ENCODE measurements at places on chromosomes 3 and 15. TPM values are rescaled to one million over a fixed set of nuclear protein-coding genes. Genes with fewer than 3 reads are reported as not detected.

Gene ZNF385D
- not detected for total RNA-seq

- no peak overlapping the region for H3K4me3 ChIP-seq
- peaks cover 3% of the 10 kb centered on the region for H3K4me1 ChIP-seq
- H3K36me3 ChIP-seq = no peaks in the 10 kb centered on the region
- no peaks in the 10 kb centered on the region for H3K27me3 ChIP-seq
- DNase-seq = no peak
- no peak overlapping the region for H3K27ac ChIP-seq
Observed at GRCh38 chr3:57972531-57973111, 35.6 kb upstream of the FLNB start.

- H3K27ac ChIP-seq = no peak overlapping the region
- H3K36me3 ChIP-seq = no peaks in the 10 kb centered on the region
- no peak for DNase-seq
- H3K4me1 ChIP-seq = no peaks in the 10 kb centered on the region
- no peaks in the 10 kb centered on the region for H3K27me3 ChIP-seq
Observed at GRCh38 chr15:87354661-87355410, 901.7 kb downstream of the NTRK3 start.

Gene CD276
- 17.0 TPM for total RNA-seq

Gene ZCWPW2
- total RNA-seq = 0.16 TPM

DNA sequence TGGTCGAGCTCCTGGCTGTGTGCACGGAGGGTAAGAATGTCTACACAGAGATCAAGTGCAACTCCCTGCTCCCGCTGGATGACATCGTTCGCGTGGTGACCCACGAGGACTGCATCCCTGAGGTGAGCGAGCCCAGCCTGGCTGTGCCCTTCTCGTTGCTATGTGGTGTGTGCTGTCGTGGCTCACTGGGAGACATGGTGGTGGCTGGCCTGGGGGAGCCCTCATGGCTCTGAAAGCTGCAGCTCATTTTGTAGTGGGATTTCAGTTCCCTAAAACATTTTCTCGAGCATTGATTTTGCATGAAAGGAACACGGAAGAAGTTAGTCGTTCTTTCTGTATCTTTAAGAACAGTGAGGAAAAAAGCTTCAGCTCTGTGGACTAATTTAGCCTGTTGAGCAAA lies 200.5 kb downstream of the ITPR1 start:
- DNase-seq = no peak
- H3K4me1 ChIP-seq = peaks cover 4% of the 10 kb centered on the region
- H3K27ac ChIP-seq = no peak overlapping the region
- peaks cover 78% of the 10 kb centered on the region for H3K36me3 ChIP-seq
- no peaks in the 10 kb centered on the region for H3K27me3 ChIP-seq

Gene C2CD4A
- total RNA-seq = not detected

DNA sequence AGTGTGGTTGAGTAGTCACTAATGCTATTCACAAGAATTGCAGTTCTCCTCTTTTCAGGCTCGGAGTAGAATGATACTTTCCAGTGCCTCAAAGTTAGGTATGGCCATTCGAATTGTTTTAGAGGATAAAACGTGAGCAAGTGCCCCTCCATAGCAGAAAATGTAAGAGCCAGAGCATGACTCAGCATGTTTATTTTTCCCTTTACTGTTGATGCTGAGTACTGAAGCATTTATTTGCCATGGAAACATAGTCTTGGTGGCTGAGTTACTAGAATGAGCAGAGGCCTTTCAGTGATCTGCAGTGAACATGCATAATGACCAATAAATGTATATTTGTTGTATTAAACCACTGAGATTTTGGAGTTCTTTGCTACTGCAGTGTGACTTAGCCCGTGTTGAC lies 540.6 kb downstream of the NLGN1 start:
- H3K36me3 ChIP-seq = no peaks in the 10 kb centered on the region
- no peaks in the 10 kb centered on the region for H3K4me1 ChIP-seq
- no peak overlapping the region for H3K4me3 ChIP-seq
- no peak for DNase-seq
- H3K27me3 ChIP-seq = no peaks in the 10 kb centered on the region

GRCh38 chr3:178117641-178118040 lies 418.6 kb upstream of the KCNMB2 start:
- no peak overlapping the region for H3K4me3 ChIP-seq
- DNase-seq = no peak
- no peaks in the 10 kb centered on the region for H3K27me3 ChIP-seq
- peaks cover 4% of the 10 kb centered on the region for H3K4me1 ChIP-seq
- no peaks in the 10 kb centered on the region for H3K36me3 ChIP-seq

- DNase-seq = no peak
- no peak overlapping the region for H3K27ac ChIP-seq
- no peak overlapping the region for H3K4me3 ChIP-seq
- no peaks in the 10 kb centered on the region for H3K36me3 ChIP-seq
Observed at GRCh38 chr3:150254309-150254708, 153.8 kb upstream of the TSC22D2 start.

Gene ITIH1
- not detected for total RNA-seq

Gene HIGD2B
- total RNA-seq = 0.16 TPM

Gene WDR93
- total RNA-seq = not detected

- H3K27ac ChIP-seq = no peak overlapping the region
- peaks cover 60% of the 10 kb centered on the region for H3K36me3 ChIP-seq
- no peak overlapping the region for H3K4me3 ChIP-seq
- H3K4me1 ChIP-seq = peaks cover 24% of the 10 kb centered on the region
- no peaks in the 10 kb centered on the region for H3K27me3 ChIP-seq
- no peak for DNase-seq
Observed at GRCh38 chr3:48963591-48963990, 26.4 kb upstream of the P4HTM start.

- H3K36me3 ChIP-seq = no peaks in the 10 kb centered on the region
- H3K4me3 ChIP-seq = no peak overlapping the region
- no peak for DNase-seq
- H3K27ac ChIP-seq = no peak overlapping the region
- H3K27me3 ChIP-seq = no peaks in the 10 kb centered on the region
Observed at GRCh38 chr15:27037501-27037900, 66.5 kb downstream of the GABRG3 start.

DNA sequence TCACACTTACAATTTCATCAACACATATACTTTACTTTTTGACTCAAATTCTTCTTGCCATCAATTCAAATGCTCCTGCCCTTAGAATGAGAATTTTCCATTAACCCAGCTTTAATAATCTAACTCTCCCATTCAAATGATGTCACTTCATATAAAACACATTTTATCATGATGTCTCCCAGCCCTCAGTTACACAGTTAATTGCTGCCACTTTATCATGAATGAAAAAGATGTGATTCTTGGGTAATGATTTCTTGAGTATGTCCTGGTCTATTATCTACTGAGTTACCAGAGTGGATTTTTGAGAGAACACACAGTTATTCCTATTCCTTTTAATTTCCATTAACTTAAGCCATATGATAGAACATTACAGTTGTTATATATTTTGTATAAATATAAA lies 7.6 kb downstream of the AGTR1 start:
- no peak for DNase-seq
- H3K4me3 ChIP-seq = no peak overlapping the region
- no peaks in the 10 kb centered on the region for H3K36me3 ChIP-seq
- no peaks in the 10 kb centered on the region for H3K27me3 ChIP-seq
- H3K4me1 ChIP-seq = no peaks in the 10 kb centered on the region

Gene ADGRG7
- total RNA-seq = not detected

Gene CFAP100
- not detected for total RNA-seq

DNA sequence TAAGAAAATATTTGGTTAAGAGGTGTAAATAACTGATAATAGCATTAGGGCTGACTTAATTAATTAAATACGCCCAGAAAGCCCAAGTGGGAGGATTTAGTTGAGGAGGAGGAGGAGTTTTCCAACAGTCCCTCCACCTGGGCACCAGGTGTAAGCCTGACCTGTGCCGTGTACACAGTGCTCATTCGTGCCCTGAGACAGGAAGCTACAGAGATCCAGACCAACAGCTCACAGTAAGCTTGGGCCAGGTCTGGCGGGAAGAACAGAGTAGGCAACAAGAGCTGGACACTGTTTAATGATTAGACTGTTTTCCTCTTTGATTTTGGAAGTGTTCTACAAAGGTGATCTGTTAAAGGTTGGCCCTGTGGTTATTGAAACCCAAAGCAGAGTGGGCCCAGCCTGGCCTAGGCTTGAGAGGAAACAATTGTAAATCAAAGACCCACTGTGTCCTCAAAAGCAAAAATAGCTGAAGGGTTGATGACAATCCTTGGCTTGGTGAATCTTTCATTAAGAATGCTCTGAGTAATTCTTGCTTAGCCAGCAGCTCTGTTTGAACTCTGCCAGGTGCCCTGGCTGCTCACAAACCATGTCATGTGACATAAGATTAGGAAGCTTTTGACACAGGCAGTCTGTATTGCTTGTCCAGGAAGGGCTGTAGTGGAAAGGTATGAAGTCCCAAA lies 13.8 kb downstream of the SQOR start:
- peaks cover 45% of the 10 kb centered on the region for H3K36me3 ChIP-seq
- no peaks in the 10 kb centered on the region for H3K27me3 ChIP-seq
- H3K27ac ChIP-seq = peak overlapping the region; percentile 71
- DNase-seq = no peak

- peak overlapping the region; percentile 79 for H3K27ac ChIP-seq
- H3K27me3 ChIP-seq = no peaks in the 10 kb centered on the region
- H3K4me3 ChIP-seq = peak overlapping the region; percentile 10
- H3K4me1 ChIP-seq = peaks cover 61% of the 10 kb centered on the region
Observed at GRCh38 chr15:31488437-31489204, 162.0 kb downstream of the KLF13 start.

DNA sequence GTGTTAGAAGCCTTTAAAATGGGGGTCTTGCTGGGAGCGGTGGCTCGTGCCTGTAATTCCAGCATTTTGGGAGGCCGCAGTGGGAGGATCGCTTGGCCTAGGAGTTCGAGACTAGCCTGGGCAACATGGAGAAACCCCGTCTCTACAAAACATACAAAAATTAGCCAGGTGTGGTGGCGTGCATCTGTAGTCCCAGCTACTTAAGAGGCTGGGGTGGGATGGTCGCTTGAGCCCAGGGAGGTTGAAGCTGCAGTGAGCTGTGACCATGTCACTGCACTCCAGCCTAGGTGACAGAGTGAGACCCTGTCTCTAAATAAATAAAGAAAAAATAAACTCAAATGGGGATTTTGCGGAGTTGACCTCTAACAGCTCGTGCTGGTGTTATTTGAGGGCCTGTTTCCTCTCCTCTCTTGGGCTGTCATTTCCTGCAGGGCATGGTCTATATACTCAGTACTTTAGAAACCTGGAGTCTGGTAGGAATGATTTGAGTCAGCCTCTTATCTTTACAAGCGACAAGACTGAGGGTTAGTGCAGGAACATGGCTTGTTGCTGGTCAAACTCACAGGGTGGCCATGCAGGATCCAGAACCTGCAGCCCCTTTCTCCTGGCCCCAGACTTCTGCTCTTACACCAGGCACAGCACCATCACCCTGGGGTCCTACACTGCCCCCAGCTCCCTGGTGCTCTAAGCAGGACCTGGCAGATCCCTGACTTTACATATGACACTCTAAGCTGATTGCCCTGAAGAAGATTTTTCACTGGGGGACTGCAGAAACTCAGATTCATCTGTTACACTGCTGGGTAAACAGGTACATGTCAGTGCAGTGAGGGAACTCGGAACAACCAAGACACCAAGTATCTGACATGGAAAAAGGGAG lies 15.1 kb downstream of the EHD4 start:
- H3K4me3 ChIP-seq = peak overlapping the region; percentile 40
- peaks cover 6% of the 10 kb centered on the region for H3K36me3 ChIP-seq
- no peak for DNase-seq

- no peak overlapping the region for H3K4me3 ChIP-seq
- no peak overlapping the region for H3K27ac ChIP-seq
- H3K36me3 ChIP-seq = no peaks in the 10 kb centered on the region
- H3K27me3 ChIP-seq = peaks cover 3% of the 10 kb centered on the region
Observed at GRCh38 chr3:99508191-99508590, 130.2 kb upstream of the COL8A1 start.

DNA sequence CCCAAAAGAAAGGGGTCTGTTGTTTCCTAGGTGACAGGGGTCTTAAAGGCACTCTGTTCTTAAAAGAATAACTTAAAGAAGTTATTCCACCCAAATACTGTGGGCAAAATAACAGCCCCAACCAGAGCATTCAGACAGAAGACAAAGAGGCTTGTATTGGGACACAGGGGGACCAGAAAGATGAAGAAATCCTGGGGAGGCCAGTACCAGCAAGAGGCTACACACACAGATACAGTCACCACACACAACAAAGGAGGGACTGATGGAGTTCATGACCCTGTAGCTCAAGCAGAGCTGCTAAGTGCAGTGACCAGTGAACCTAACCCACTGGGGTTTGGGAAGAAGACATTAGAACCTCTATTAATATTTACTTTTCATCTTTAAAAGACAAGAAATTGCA lies 59.0 kb downstream of the MTHFS start:
- DNase-seq = no peak
- H3K36me3 ChIP-seq = peaks cover 29% of the 10 kb centered on the region
- no peaks in the 10 kb centered on the region for H3K4me1 ChIP-seq
- no peak overlapping the region for H3K4me3 ChIP-seq

Gene RASL12
- not detected for total RNA-seq

Gene SLC24A5
- total RNA-seq = not detected

- peaks cover 37% of the 10 kb centered on the region for H3K36me3 ChIP-seq
- peak; percentile 14 for DNase-seq
- peaks cover 35% of the 10 kb centered on the region for H3K4me1 ChIP-seq
- H3K27me3 ChIP-seq = no peaks in the 10 kb centered on the region
Observed at GRCh38 chr15:56919609-56920366, 1.3 kb downstream of the TCF12 start.

Gene SNX1
- total RNA-seq = 116 TPM

DNA sequence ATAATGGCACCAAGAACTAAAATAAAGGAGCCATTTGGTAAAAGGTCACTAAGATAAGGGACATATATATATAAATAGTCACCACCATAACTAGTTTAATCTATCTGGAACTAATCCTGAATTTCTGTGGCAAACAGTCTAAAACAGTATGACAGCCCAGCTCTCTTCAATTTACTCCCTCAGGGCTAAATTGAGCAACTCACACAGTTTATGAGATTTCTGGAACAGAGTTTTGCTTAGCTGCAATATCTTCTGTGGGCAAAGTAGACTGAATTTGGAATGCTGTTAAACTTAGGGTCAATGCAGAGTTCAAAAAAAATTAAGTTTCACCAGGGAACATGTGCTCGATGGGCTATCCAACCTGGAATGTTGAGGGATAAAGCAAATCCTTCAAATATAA lies 70.1 kb upstream of the VEPH1 start:
- no peak for DNase-seq
- H3K27ac ChIP-seq = no peak overlapping the region
- no peak overlapping the region for H3K4me3 ChIP-seq
- H3K4me1 ChIP-seq = peaks cover 4% of the 10 kb centered on the region

DNA sequence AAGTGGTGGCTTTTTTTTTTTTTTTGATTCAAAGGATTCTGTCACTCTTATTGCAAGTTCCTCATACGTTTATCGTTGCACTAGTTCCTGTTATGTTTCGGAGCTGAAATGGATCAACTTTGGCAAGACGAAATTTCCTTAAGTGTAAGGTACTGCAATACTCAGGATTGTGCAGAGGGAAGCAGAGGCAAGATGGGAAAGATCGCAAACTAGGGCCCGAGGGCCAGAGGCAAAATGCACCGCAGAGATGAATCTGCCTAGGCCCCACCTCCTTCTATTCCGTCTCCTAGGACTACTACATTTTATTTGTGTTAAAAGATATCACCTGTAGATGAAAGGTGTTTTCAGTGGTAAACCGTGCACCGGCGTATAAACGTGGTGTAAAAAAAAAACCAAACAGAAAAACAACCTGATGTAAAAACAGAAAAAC lies 331 bp downstream of the RNU6-1 start:
- DNase-seq = peak; percentile 40
- H3K27ac ChIP-seq = peak overlapping the region; percentile 93

GRCh38 chr3:31027191-31027761 lies 132.8 kb upstream of the GADL1 start:
- no peak overlapping the region for H3K4me3 ChIP-seq
- no peaks in the 10 kb centered on the region for H3K4me1 ChIP-seq
- no peaks in the 10 kb centered on the region for H3K27me3 ChIP-seq
- DNase-seq = no peak
- H3K36me3 ChIP-seq = no peaks in the 10 kb centered on the region

Gene KLHL40
- not detected for total RNA-seq

Measured in activated T-helper 2 cell treated with anti-CD3 and anti-CD28 coated beads, Interferon-gamma antibody, Interleukin-2, Interleukin-4, amounts not matched to agents 10 μg/mL and 5 μg/mL and 100 μg/mL, durations not matched to agents 14 hours and 24 hours and 36 hours (primary cell).